ENCODE measurements at places on chromosomes 3 and 15.

DNA sequence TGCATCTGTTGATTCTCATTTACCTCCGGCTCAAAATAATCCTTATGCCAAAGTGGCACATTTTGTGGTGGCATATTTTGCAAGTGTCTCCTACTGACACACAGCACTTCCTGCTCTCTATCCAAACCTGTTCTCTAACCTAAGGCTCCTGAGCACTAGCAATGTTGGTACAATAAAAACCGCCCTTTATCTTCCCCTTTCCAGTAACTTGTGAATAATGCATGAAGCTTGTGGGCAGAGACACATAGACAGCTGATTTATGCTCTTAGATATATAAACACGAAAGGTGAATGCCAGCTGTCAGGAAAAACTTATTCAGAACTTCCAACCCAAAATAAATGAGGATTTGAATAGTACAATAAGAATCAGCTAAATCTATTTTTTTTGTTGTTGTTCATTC is 34.6 kb upstream of the ARPIN start:
- no peak for DNase-seq

DNA sequence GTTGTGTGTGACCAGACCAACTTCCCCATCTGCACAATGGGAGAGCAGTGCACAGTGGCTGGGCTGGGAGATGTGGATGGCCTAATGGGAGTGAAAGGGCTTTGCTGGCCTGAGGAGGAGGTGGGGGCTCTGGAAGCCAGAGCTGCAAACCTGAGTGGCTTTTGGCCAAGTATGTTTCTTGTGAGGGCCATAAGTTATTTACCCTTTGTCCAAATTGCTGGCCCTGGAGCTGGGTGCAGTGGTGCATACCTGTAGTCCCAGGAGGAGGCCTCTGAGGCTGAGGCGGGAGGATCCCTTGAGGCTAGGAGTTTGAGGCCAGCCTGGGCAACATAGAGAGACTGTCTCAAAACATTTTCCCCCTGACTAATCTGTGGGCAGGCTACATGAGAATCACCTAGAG is 129.1 kb downstream of the WNT7A start:
- DNase-seq, result no peak

DNA sequence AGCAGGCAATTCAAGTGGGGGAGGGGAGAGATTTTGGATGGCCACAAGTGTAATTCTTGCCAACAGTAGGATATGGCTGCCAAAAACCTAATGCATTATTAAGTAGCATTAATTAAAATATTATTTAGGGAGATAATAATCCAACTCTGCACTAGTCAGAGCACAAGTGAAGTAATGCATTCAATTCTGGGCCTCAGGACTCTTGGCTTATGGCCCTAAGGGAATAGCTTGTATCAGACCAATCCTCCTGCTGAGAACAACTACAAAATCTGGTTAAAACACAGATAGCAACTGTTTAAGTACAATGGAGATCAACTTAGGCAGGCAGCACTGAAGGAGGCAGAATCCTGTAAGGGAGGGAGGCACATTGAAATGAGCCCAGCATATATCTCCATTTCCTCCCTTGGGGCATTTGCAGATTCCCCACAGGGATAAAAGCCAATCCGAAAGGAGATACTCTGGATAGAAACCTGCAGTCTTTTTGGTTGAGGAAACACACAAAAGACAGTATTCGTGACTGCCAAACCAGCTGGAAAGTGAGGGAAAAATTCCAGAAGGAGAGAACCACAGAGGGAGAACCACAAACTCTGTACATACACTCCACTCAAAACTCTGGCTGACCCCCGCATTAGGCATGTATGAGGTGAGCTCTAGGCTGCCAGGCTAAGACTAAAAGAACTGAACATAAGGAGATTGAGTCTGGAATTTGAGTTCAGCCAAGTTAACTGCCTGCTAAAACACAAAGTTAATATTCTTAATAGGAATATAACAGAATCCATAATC is 57.4 kb downstream of the ETFA start:
- no peak for DNase-seq

GRCh38 chr3:175270866-175271265 is 411.7 kb downstream of the NAALADL2 start:
- DNase-seq, result no peak

DNA sequence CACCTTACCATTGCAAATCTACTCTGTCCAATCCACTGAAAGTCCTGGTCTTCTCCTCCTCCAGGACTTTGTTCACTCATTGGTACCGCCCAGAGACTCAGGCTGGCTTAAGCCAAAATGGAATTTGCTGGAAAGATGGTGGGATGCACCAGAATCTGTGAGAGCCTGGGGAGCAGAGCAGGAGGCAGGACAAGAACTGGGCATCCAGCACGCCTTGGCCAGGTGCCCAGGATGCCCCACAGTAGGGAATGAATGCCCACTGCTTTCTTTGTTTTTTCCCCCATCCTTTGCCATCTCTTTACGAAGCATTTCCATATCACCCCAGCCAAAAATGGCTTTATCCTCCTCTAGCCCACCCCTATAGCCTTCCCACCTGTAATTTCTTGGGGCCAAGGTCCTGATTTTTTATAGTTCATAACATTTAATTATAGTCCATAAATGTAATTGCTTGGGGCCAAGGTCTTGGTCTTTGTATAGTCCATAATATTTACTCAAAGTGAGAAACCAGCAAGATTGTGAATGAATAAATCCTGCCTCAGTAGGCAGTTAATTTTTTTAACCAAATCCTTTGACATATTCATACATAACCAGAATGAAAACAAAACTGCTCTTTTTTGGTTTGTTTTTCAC is 23.3 kb upstream of the IREB2 start:
- no peak for DNase-seq

DNA sequence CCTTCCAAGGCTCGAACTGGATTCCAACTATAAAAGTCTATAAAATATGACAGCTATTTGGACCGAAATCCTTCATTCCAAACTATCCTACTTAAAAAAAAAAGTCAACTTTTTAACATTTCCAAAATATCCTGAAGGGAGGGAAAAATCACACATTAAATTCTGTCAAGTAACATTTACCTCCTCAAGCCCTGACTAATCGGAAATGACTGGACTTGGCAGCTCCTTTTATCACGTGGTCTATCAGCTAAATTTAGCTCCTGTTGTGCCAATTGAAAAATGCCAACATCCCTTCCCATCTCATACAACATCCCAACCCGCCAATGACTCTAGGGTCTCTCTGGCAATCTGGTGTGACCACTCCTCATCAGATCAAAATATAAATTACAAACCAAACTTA is 297.9 kb downstream of the FHIT start:
- DNase-seq, result peak; percentile 30

DNA sequence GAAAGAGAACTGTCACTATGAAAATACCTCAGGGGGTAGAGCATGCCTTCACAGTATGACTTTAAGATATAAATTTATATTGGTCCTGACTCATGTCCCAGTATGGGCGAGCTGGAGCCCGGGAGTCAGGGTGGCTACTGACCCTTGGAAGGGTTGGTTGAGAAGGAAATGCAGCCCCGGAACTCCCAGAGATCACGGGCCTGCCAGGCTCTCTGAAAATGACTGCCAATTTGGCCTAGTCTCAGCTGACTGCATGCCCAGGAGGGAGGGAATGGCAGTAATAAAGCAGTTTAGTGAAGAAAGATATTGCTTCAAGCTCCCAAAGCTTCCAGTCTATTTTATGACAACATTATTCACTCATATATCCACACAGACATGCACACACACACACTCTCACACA is 299.0 kb downstream of the NR2F2 start:
- peak; percentile 21 for DNase-seq

DNA sequence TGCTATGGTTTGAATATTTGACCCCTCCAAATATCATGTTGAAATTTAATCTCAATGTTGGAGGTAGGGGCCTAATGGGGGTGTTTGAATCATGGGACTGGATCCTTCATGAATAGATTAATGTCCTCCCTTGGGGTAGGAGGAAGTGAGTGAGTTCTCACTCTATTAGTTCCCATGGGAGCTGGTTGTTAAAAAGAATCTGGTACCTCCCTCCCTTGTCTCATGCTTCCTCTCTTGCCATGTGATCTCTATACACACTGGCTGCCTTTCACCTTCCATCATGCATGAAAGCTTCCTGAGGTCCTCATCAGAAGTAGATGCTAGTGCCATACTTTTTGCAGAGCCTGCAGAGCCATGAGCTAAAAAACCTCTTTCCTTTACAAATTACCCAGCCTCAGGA is 177.7 kb upstream of the MCTP2 start:
- no peak for DNase-seq

DNA sequence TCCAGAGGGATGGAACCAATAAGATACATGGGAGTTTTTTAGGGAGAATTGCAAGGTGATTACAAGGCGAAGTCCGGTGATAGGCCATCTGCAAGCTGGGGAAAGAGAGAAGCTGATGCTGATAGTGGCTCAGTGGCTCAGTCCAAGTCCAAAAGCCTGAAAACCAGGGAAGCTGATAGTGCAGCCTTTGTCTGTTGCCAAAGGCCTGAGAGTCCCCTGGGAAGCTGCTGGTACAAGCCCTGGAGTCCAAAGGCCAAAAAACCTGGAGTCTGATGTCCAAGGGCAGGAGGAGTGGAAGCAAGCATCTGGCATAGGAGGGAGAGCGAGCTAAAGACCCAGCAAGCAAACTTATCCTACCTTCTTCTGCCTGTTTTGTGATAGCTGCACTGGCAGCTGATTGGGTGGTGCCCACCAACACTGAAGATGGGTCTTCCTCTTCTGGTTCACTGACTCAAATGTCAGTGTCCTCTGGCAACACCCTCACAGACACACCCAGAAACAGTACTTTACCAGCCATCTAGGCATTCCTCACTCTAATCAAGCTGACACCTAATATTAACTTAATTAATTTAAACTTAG is 16.7 kb downstream of the TFG start:
- DNase-seq, result no peak

DNA sequence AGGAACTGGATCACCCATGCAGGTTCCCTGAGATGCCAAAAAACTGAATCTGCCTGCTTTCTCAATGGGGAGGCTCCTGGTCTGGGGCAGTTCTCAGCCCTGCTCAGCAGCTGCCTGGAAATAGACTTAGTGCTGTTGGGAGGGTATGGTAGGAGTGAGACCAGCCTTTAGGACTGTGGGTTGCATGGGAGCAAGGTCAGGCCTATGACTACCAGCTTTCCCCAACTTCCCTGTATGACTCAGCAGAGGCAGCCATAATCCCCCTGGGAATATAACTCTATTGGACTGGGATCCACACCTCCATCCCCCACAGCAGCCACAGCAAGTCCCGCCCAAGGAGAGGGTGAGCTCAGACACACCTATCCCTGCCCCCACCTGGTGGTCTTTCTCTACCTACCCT is 87.0 kb downstream of the CFAP44 start:
- DNase-seq, result no peak

DNA sequence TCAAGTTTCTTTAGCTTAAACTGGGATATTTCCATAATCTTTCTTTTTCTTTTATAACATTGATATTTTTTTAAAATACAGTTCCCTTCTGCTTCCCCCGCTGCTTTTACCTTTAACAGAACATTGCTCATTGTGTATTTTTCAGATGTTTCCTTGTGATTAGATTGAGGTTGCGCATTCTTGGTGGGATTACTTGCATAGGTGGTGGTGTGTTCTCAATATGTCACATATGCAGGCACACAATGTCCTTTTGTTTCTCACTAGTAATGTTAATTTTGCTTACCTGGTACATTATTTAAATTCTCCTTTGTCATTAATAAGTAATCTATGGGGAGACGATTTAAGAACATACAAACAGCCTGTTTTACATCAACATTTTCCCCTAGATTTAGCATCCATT is 48.2 kb downstream of the HMG20A start:
- no peak for DNase-seq

DNA sequence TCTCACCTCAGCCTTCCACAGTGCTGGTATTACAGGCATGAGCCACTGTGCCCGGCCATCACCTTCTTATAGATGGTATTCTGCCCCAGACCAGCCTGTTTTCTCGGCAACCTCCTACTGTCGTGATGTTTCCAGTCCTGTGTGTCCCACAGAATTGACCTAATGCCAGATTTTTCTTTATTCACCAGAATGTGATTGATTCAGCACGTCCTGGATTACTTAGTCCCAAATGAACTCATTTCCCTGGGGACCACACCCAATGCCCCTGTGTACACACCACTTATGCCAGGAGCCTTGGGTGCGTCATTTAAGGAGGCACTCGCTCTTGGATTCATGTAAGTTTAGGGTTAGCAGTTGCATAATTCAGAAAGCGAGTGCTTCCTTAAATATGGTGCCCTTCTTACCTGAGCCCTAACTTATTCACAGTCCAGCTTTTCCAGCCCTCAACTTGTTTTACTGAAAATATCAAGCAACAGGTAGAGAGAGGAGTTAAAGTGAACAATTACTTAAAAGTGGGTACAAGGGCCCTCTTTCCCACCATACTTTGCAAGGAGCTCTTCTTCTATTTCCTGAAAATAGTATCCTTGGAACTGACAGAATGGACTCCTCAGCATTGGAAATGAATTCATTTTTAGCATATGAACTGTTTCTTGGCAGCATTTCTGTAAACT is 64.6 kb upstream of the UBE2E1 start:
- no peak for DNase-seq

Measured in muscle of arm (tissue), 14 donors.